ENCODE measurements at places on chromosomes 13 and 19.

- no peak for DNase-seq
Measured at GRCh38 chr13:77789376-77789775, 91.9 kb downstream of the SLAIN1 start.

DNA sequence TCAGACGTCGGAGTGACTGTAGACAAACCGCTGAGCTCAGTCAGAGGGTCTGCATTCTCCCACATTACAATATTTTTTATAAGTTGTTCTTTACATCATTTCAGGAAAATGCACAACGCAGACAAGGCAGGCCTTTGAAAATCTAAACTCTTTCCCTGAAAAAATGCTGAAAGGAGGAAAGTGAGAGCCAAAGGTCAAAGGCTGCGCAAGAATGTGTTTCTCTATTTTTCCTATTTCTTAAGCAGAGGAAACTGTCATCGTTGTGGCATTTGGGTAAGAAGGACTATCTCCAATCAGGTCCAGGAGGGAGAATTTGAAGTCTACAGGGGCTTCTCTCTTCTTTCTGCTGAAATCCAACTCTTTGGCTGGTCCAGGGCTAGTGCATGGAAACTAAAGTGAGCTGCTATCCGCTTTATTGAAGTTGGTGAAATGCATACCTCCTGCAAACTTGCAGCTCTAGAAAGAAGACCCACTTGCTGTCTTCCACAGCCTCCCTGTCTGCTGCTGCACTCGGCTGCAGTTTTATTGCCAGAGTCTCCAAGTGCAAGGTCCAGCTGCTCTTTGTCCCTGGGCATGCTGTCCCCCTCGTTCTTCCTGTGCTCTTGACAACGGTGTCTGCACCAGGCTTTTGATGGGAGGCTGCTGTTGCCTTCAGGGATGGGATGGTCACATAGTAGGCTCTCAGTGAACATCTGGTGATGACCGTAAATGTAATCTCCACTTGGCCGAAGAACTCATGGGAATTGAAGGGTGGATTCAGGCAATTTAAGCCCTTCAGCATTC, 31.2 kb downstream of the ZNF536 start:
- no peak for DNase-seq

GRCh38 chr13:85693889-85694511, 105.2 kb downstream of the SLITRK6 start:
- peak; percentile 22 for DNase-seq

DNA sequence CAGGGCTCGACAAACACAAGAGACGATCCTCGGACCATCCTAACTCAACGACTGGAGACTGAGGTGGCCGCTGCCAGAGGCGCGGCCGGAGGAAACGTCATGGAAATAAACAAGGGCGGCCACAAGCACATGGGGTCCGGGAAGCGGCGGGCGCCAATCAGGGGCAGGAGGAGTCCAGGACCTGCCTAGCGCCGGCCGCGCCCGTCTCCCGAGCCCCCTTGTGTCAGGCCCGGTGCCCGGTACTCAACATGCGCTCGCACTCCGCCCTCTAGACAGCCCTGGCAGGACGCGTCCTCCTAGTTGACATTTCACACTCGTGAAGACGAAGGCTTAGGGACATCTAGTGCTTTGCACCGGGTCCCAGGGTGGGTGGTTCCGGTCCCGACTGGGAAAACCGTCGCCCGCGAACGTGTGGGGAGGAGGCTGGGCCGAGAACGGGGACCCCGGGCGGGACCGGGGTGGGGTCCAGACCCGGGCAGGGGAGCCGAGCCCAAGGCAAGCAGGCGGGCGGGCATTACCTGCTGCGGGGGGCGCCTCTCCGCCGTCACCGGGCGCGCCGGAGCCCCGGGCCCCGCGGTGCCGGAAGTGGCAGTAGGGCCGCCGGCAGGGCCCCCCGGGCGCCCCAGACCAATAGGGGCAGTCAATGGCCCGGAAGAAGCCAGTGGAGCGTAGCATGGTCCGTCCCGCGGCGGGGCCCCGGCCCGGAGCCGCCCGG, 442 bp downstream of the REXO1 start:
- peak; percentile 85 for DNase-seq

DNA sequence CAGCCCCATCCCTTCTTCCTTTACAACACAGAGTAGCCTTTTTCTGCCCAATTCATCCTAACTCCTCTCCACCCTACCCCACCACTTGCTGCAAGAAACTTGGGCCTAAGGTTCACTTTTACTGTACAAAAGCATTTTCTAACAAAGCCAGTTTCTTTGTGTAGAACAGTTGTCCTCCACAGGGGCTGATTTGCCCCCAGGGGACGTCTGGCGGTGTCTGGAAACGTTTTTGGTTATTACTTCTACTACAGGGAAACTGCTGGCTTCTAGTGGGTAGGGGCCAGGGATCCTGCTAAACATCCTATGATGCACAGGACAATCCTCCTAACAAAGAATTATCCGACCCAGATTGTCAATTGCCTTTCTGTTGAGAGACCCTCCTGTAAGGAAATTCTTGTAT, 7.3 kb upstream of the LMO7 start:
- no peak for DNase-seq

Data from adipocyte (in vitro differentiated cells).